ENCODE measurements at places on chromosomes 16 and 17.

GRCh38 chr16:88785106-88785924 lies at the start of gene PIEZO1:
Gene PIEZO1 (minus strand): TSS chr16:88785220. CDS start chr16:88784964, 256 bp downstream.
- peak; percentile 87 for DNase-seq

DNA sequence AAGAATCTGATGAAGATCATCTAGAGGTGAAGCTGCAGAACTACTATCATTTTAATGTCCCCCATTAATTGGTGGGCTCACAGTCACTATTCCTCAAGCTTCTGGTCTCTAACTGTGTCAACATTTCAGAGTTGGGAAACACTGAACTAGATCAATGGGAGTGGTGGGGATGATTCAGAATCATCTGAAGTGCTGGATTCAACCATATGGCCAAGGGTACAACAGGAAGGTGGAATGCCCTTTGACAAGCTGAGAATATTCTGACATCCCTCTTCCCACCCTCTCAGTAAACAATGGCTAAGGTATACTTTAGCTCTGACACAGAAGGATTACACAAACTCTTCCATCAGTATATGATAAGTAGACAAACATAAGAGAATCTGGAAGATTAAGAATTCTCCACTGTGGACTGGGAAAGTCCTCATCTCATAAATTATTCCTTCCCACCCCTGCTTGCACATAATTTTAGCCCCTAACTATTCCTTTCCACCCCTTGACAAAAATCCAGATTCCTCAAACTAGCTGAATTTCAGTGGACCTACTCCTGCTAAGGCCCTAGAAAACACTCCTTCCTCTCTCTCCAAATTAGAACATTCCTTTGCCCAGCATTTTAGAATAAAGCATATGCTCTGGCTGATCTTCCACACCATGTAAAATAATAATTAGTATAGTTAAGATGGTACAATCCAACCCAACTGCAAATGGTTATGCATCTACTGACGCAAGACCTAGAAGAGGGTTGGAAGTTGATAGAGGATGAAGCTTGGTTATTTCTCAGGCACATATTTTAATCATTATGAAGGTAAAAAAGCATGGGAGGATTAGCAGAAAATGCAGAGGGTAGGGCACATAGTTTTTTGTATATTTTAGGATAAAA lies 16.3 kb upstream of the RFFL start:
- DNase-seq: no peak

GRCh38 chr17:10768750-10769251 lies 35.1 kb downstream of the TMEM238L start:
- no peak for DNase-seq

DNA sequence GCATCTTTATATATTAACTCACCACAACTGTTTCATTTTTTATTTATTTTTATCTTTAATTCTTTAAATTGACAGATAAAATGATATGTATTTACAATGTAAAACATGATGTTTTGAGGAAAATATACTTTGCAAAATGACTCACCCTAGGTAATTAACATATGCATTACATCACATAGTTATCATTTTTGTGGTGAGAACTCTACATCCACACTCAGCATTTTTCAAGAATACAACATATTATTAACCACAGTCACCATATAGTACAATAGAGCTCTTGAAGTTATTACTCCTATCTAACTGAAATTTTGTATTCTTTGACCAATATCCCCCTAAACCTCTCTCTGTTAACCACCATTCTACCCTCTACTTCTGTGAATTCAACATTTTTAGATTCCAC lies 194.7 kb upstream of the KIF2B start:
- no peak for DNase-seq

GRCh38 chr17:80006339-80006720 lies 29.3 kb downstream of the TBC1D16 start:
- no peak for DNase-seq

DNA sequence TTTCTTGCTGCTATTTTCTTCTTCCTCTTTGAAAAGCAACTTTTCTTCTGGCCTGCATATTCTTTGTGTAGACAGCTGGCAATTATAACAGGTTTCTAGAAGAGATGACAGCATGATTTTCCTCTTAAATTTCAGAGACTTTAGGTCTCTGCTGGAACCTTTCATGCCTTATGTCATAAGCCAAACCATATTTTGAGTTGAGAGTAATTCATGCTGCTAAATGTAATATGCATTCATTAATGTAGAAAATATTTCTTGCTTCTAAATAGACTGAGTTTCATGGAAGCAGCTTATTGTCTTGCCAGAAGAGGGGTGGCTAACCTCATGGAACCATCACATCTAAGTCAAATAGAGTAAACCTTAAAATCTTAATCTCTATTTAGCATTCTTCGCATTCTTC lies 25.9 kb upstream of the ABCA9 start:
- no peak for DNase-seq

DNA sequence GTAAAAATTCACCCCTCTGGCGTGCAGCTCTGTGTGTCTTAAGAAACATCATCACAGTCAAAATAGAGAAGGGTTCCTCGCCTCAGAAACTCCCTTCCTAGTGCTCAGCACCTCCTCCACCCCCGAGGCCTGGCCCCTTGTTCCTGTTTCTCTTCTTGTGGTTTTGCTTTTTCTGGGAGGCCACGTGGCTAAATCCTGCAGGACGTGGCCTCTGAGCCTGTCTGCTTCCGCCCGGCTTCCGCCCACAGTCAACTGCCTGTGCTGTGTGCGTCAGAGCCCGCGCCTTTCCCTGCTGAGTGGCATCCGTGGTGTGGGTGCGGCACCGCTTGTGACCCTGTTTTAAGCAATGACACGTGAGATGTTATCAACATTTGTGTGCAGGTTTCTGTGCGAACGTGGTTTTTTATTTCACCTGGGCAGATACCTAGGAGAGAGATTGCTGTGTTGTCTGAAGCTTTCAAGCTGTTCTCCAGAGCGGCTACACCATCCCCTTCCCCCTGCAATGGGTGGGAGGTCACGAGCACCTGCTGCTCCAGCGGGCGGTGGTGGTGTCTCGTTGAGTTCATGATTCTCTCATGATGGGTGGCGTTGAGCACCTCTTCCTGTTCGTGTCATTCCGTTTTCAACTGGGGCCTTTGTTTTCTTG lies 21.7 kb downstream of the ACSF3 start:
- DNase-seq: peak; percentile 89

DNA sequence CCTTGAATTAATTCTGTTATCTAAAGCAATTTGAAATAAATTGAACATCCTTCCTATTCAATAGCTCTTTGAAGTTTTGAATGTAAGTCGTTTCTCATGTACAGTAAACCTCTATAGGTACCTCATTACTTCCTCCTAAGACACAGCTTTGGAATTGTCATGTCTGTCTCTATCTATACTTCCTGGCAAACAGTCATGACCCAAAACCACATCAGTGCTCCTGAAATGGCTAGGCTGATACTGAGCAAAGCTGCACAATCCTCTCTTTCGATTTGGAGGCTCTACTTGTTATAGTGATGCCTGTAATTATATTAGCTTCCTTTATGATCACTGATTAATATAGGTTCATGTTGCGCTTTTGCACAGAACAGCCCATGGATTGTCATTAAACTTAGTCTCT lies 110.1 kb downstream of the ADAMTS18 start:
- no peak for DNase-seq

All from activated CD4-positive, alpha-beta T cell treated with anti-CD3 and anti-CD28 coated beads, Interleukin-2, amount 50 U/mL, for 1 hour (primary cell).